ENCODE measurements at places on chromosomes 5 and 9. TPM values are rescaled to one million over a fixed set of nuclear protein-coding genes. Genes with fewer than 3 reads are reported as not detected.

GADD45G gene
- total RNA-seq = 154 TPM

GRCh38 chr5:73912821-73913271 is 286.9 kb downstream of the ARHGEF28 start:
- H3K4me1 ChIP-seq = no peaks in the 10 kb centered on the region
- no peak overlapping the region for H3K4me3 ChIP-seq
- H3K27ac ChIP-seq = no peak overlapping the region
- no peaks in the 10 kb centered on the region for H3K27me3 ChIP-seq

- no peaks in the 10 kb centered on the region for H3K27me3 ChIP-seq
- no peaks in the 10 kb centered on the region for H3K36me3 ChIP-seq
- H3K4me1 ChIP-seq = no peaks in the 10 kb centered on the region
These were observed 167.7 kb upstream of the PTCH1 start for GRCh38 chr9:95684516-95684915.

- H3K4me1 ChIP-seq = peaks cover 44% of the 10 kb centered on the region
- no peaks in the 10 kb centered on the region for H3K27me3 ChIP-seq
- H3K36me3 ChIP-seq = no peaks in the 10 kb centered on the region
- peak; percentile 38 for DNase-seq
- H3K27ac ChIP-seq = peak overlapping the region; percentile 48
- H3K4me3 ChIP-seq = no peak overlapping the region
These were observed 71.5 kb downstream of the MRPS27 start for GRCh38 chr5:72248410-72248981.
